ENCODE measurements at places on chromosomes 11 and 22. TPM values are rescaled to one million over a fixed set of nuclear protein-coding genes. Genes with fewer than 3 reads are reported as not detected.

GRCh38 chr11:130790689-130791088, 125.6 kb downstream of the SNX19 start:
- DNase-seq: no peak

DNA sequence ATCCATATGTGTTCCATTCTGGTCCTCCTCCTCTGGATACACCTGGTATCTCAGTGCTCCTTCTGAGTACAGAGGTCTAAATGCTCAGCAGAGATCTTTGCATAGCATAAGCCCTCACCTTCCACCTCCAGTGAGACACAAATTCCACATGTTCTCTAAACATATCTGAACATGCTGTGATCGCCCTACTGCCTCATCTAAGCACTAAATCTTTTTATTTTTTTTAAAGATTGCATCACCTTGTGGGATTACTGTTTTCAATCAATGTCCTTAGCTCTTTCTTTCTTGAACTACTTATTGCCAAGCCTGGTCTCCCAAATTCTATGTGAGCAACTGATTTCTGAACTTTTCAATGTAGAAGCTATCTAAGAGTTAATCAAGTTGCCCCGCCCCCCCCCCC, 113.4 kb downstream of the TRPC6 start:
- no peak for DNase-seq

DNA sequence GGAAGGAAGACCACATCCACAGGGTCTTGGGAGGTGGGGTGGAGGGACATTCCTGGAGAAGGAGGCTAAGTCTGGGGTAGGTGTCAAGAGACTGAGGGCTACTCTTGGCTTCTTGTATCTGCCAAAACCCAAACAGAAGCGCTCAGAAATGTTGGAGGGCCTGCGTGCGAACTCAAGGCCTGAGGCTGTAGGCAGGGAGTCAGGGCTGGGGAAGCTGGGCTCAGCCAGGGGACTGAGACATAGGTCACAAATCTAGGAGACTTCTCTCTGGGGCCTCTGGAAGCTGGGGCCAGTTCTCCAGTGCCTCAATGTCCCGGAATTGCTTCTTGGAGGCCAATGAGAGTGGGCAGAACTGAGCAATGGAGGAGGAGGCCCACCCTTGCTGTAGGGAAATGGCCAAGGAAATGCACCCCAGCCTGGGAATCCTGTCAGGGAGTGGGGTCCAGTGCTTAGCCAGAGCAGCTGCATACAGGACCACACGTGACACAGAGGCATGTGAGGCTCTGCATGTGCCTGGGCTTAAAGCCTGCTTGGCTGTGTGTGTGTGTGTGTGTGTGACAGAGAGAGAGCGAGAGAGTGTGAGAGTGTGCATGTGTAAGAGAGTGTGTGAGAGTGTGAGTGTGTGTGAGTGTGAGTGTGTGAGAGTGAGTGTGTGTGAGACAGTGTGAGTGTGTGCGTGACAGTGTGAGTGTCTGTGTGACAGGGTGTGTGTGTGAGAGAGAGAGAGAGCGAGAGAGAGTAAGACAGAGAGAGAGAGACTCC, 141.3 kb downstream of the ST3GAL4 start:
- DNase-seq: no peak

DNA sequence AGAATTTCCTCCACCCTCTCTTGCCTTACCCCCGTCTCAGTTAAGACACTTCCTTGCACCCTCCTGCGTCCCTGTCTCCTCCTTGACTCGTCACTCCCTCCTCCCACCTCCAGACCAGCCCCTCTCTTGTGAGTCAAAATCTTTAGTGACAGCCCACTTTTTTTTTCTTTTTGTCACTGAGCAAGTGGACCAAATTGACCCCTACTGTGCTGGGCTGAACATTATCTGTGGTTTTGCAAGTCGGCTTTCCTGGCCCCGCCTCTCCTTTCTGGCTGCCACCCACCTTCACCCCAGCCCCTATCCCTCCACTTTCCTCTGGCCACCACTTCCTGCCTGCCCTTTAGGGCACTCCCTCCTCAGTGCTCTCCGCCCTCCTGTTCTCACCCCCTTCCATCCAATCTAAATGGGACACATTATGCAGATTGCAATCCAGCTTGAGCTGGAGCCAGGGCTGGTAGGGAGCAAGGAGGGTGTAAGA, at the start of gene APLNR:
TSS of gene APLNR (minus strand) at position 47 of the 478 bp plus-strand sequence. CDS start 246 bp downstream, outside the sequence.
- no peak for DNase-seq

- DNase-seq: no peak
Measured at GRCh38 chr11:109043315-109043714, 378.4 kb downstream of the DDX10 start.

DNA sequence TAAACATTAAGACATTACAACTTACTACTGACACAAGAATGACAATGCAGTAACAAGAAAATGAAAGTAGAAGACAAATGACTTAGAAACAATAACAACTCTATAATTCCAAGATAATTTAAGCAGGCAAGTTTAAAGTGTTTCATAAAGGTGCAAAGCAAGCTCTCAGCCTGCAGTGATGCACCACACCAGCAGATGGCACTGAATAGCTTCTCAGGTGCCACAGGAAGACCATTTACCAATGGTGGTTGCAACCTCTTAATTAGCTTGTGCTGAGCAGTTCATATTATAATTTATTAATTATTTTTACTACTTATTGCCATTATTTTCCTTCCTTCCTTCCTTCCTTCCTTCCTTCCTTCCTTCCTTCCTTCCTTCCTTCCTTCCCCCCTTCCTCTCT, 60.6 kb downstream of the NXPE2 start:
- no peak for DNase-seq

DNA sequence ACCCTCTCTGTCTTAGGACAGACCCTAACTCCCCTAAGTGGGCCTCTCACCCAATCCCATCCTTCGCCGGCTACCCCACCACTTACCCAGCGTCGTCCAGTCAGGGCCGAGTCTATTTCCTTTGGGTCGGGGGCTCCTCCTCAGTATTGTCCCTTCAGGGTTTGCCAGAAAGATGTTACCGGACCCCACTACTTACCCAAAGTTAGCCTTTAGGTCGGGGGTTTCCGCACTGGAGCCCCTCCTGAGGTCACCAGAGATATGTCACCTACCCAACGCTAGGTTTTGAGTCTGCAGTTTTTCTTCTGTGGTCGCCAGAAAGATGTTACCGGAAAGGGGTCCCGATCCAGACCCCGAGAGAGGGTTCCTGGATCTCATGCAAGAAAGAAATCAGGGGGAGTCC, 17.9 kb upstream of the B4GALNT4 start:
- DNase-seq: no peak

DNA sequence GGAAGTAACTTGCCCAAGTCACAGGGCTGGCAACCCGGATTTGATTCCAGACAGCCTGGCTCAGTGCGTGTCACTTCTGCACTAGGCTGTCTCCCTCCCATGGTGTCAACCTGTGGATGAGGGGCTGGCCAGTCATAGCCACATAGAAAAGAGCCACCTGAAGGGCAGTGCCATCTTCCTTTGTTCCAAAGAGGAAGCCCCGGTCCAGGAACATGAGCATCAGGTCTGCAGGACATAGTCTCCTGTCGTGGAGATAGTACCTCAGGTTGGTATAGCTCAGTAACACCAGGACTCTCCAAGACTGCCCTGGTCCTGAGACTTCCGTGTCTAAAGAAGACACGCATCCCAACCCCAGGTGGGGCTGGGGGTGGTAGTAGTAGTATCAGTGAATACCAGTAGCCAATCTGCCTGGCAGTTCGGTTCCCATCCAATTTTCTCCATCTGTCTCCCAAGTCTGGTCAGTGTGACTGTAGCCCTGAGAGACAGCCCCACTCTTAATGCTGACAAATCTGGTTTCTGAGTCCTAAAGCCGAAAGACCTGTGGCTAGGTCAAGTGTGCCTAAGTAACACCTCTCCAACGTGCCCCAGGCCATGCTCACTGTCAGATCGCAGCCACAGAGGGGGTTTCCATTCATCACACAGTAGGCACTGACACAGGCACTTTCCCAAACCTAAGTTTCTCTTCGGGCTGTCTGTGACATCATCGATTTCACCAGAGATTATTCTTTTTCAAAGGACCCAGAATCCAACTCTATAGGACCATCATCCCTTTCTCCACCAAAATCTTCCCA, 33.1 kb downstream of the C11orf58 start:
- no peak for DNase-seq

DNA sequence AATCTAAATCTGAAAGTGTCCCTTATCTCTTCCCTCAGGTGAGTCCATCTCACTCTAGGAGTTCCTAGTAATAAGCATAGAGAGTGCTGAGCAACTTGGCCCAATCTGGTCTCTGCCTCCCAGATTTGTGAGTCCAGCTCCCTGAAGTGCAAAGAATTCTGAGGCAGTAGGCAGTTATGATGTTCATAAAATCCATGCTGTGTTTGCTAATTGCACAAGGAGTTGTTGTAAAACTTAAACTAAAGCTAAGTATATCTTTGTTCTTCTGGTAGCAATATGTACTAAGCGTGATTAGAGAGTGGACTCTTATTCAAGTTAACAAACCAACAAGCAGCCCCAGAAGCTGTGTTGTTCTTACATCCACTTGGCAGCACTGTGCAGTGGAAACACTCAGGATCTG, 7.6 kb upstream of the PTH start:
- DNase-seq: no peak

DNA sequence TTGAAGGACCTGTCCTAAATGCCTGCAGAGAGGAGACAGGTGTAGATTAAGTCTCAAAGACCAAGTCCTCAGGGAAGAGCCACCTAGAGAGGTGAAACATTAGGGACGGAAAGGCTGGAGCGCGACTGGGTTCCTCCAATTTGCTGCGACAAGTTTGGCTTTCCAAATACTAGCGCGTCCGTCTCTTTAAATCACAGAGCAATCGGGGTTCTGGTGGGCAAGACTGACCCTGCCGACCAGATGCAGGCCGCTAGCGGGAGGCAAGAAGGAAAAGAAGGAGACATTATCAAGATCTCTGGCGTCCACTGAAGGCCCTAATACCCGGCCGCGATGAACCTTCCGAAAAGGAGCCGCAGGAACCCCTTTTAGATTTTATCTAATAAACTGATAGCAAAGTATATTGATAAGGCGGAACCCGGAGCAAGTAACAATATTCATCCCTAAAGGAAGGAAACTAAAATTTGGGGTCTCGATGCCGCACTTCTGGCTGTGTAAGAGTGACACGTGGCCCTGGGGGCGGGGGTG, 128.2 kb upstream of the C11orf58 start:
- DNase-seq: no peak

GRCh38 chr22:19892257-19892879, 37.7 kb upstream of the GNB1L start:
- peak; percentile 29 for DNase-seq

- no peak for DNase-seq
Measured at GRCh38 chr11:22624742-22625447, 728 bp downstream of the FANCF start.

DNA sequence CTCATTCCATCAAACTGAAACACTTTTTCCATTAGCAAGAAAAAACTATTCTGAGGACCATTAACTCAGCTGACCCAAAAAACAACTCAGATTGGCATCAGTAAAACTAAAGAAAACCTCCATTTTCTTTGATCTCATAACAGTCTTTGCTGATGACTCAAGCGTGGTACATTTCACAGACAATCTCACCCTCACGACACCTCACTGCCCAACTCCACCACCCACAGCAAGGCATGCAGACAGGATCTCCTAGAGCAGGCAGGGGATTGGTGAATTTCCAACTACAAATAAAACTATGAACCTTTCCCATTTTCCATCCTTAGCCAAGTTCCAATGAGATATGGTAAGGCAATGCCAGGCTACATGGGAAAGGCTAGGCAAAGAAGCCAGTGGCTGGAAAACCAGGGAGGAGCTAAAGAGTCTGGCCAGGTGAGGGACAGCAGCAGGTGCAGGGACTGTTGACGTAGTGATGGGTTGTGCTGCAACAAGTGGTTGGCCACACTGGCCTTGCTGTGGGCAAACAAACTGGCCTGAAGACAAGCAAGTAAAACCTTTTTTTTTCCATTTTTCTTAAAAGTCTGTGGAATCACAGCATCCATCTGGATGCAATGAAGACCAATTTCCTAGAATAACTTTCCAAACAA, 97.2 kb downstream of the SERGEF start:
- DNase-seq: no peak

- no peak for DNase-seq
Measured at GRCh38 chr11:121048464-121049233, 24.7 kb downstream of the TBCEL start.

DNA sequence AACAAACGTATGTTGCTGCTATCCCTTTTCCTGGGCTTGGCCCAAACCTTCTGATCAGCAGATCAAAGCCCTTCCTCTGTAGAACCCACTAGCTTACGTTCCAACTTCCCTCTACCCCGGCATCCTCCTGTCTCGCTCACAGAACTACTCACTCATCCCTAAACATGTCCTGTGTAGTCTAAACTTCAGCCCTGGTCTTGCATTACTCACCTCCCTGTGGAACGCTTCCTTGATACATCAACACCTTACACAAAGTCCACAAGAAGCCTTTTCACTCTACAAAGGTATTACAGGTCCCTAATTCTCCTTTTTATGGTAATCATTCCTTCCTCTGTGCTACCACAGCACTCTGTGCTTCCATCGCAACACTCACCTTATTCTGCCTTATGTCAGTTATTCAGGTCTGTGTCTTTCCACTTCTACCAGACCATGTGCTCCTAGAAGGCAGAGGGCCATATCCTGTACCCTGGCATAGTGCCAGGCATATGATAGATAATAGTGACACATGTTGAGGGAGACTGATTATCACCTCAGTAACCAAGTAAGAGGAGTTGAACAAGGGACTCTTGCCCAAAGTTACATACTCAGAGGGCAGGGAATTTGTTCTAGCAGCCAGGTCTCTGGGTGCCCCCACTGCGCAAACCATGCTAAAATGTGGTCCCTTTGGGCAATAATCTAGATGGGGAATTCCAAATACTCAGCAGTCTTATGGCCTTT, 41.6 kb downstream of the USP35 start:
- no peak for DNase-seq

- no peak for DNase-seq
Measured at GRCh38 chr11:69799582-69799981, 19.6 kb downstream of the FGF3 start.

DNA sequence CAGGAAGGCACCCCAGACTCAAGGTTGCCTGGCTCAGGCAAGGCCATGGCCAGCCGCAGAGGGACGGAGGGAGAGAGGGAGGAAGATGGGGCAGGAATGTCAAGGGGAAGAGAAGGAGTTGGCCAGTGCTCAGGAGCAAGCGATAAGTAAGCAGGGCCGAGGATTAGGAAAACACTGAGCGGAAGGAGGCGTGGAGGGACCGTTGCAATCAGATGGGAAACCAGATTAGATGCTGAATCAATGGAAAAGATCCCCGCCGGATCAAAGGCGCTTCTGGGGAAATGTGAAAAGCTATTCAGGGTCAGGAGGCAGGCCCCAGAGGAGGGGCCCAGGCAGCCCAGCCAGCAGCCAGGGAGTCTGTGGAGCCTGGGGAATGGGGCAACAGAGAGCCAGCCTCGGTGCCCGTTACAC, 26.6 kb upstream of the MYEOV start:
- DNase-seq: no peak

GRCh38 chr11:12275818-12276217, 101.6 kb upstream of the PARVA start:
- DNase-seq: no peak

- no peak for DNase-seq
Measured at GRCh38 chr22:37100589-37101127, 8.9 kb downstream of the TMPRSS6 start.

- no peak for DNase-seq
Measured at GRCh38 chr22:29780748-29781676, 13.8 kb downstream of the UQCR10 start.

- no peak for DNase-seq
Measured at GRCh38 chr11:113178381-113179070, 135.9 kb upstream of the TTC12 start.

The MIOX gene
- polyA plus RNA-seq: not detected

The TCIRG1 gene
- polyA plus RNA-seq: 60.1 TPM

The TNNI2 gene
- not detected for polyA plus RNA-seq

The LGR4 gene
- 0.03 TPM for polyA plus RNA-seq

The TIMP3 gene
- not detected for polyA plus RNA-seq

The PARVG gene
- polyA plus RNA-seq: 53.0 TPM

The RBFOX2 gene
- polyA plus RNA-seq: 0.68 TPM

The TMEM132A gene
- not detected for polyA plus RNA-seq

The TBX10 gene
- not detected for polyA plus RNA-seq

Measured in CD4-positive, alpha-beta memory T cell (primary cell).